ENCODE measurements at places on chromosomes 6 and 20.

GRCh38 chr6:47733879-47734558 is 35.6 kb downstream of the ADGRF4 start:
- no peak for DNase-seq

DNA sequence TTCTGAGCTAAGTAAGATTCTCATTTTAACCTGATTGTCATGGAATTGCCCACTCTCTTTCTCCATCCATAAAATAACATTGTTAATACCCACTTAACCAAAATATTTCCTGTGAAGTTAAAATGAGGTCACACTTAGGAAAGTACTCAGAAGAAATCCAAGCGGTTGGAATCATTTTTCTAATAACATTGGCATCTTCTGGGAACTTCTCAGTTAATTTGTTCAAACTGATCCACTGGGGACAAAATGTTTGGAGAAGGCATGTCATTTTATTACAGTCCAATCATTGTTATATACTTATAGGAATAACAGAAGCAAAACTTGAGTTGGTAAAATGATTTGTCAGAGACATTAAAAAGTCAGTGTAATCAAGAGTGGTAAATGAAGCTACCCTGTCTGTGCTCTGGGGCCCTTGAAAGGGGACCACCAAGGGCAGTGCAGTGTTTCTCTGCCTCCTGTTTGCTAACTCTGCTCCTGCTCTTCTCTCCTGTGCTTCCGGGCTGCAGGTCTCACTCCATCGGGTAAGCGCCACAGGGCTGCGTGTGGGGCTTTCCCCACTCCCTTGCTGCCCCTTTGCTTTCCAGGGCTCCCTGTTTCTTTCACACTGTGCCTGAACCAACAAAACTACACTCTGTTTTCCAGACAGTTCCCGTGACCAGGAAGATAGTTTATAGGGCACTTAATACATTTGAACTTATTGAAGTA is 50.1 kb downstream of the HDDC2 start:
- DNase-seq: no peak

- peak; percentile 41 for DNase-seq
Observed at GRCh38 chr20:3071610-3072529, at the start of gene OXT. OXT (plus strand) TSS chr20:3071620; CDS start chr20:3071656, 36 bp downstream.

- DNase-seq: no peak
Observed at GRCh38 chr6:33885132-33886057, 81.6 kb upstream of the MLN start.

- no peak for DNase-seq
Observed at GRCh38 chr6:6406715-6407070, 86.2 kb upstream of the F13A1 start.

DNA sequence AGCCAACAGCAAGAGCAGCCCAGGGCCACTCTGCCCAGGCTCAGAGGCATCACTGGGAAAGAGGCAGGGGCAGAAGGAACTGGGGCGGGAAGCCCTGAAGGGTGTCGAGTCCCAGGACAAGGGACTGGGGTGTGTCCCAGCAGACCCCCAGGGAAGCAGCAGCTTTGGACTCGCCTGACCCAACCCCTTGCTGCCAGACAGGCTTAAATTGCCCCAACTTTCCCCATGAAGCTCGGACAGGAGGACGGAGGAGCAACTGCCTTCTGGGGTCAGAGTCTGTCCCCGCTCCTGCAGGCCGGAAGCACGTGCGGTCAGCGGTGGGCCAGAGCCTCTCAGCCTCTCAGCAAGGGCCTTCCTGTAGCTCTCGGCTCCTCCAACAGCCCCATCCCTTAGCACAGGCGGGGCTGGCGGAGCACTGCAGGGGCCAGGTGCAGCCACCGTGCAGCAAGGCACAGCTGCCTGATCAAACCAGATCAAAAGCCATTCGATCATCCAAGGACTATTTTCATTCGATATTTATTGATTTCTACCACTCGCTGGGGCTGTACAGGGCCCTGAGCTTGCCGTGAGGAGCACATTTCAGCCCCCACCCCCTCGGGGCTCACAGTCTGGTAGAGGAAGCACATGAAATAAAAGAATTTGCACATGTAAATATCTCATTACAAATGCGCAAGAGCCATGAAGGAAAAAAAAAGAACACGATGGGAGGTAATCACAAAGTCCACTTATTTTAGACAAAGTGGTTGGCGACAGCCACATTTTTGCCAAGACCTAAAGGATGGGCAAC is 31.8 kb upstream of the STX16 start:
- DNase-seq: no peak

GRCh38 chr6:169165561-169166300 is 87.9 kb downstream of the THBS2 start:
- DNase-seq: no peak

- DNase-seq: no peak
Observed at GRCh38 chr6:165480916-165481315, 171.5 kb upstream of the C6orf118 start.

DNA sequence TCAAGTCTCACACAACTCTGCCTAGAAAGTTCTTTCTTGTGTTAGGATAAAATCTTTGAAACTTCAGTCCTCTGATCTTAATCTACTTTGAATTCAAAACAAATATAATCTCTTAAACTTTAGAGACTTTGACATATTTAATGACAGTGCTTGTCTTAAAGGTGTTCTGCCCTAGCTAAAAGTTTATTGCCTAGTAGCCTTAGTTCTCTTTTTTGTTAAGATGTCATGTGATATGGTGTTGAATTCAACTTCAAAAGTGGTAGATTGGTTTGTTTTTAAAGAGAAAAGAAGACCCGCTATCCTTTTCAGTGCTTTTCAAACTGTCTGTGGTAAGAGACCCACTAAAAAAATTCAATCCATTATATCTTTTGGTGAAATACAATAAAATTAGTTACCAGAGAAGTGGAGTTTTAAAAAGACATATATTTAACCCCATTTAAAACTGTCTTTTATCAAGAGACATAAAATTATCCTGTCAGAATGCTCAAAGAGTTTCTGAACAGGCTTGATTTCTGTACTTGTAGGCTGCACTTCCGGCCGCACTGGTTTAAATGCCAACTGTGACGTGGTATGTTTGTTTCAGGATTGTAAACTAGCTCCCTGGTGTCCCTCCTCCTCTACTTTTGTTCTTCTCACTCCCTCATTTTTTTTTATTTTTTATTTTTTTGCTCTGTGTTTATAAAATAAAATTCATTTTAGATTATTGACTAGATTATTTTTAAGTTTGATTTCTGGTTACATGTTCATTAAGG is 76.5 kb downstream of the QKI start:
- DNase-seq: no peak

DNA sequence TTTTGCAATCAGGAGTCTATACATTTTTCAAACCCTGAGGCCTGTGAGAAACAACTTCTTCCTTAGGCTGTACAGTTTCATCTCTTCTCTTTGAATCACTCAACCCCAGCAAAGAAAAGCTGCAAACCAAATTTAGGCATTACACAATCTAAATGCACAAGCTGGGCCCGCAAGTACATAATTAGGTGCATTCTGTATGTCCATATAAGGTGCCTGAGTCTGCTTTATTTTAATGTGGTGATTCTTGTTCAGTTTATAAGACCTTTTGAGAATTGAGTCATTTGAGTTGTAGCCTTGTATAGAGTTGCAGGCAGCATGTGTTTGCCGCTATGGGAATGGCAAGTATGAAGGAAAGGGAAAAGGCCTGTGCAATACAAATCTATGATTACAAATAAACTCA is 709.6 kb upstream of the MARCKS start:
- DNase-seq: no peak

GRCh38 chr6:1679031-1679687 is 69.4 kb downstream of the FOXC1 start:
- no peak for DNase-seq

DNA sequence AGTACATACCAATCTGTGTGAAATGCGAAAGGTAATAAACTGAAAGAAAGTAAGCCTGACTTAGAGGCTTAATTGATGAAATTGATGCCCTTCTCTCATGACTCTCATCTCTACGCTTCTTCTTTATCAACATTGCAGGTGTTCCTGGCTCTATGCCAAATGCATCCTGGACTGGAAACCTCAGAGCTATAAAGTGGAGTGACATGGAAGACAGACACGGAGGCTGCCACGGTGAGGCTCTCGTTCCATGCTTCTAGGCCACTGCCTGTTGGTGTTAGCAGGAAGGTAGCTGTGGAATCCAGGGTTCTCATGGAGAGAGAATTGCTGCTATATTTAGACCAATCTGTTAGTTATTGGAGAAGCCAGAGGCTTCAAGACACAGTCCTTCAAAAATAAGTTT is 73.2 kb downstream of the C6orf52 start:
- DNase-seq: no peak

DNA sequence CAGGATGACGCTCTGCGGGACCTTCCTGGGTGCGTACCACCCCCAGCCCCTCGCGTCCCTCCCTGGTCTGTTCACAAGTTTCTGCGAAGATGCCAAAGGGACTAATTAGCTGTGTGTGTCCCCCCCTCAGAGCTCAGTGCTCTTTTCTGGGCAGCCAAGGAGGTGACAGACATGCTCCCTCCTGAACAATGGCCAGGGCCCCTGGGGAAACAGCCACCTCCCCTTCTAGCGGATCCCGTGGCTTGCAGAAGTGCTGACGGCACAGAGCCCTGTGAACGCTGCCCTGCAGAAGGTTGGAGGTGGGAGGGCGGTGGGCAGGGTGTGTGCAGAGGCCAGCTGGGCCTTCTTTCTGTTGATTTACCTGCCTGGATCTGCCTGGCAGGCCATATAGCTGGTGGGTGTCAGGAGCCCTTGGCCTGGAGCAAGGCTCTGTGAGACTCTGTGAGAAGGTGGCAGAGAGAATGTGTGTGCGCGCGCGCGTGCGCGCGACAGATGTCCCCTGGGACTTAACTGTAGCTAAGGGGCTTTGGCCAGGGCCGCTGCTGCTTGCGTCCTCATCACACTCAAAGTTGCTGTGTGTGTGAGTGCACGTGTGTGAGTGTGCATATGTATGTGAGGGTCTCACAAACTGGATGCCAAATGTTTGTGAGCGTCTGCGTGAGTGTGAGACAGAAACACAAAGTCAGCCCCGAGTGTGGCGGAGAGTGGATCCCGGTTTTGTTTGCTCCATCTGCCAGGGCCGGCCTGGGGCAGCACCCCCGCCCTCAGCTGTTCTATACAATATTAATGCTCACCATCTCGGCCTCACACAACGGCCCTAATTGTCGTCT is 3.5 kb upstream of the MYT1 start:
- no peak for DNase-seq

DNA sequence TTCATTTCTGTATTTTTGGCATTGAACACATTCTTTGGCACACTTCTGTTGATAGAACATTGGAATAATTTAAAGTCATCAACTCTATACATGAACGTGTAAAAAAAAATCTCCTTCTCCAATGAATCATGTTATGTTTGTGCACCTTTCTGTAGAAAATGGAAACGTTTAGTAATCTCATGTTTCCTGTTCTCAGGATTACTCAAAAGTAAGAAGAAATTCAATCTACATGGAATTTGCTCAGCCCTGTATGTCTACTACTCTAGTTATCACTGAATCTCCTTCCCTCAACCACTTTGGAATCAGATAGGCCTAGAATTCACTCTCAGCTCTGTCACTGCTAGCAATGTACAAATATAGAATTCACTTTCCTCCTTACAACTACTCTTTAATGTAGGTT is 103.6 kb downstream of the COL21A1 start:
- no peak for DNase-seq

DNA sequence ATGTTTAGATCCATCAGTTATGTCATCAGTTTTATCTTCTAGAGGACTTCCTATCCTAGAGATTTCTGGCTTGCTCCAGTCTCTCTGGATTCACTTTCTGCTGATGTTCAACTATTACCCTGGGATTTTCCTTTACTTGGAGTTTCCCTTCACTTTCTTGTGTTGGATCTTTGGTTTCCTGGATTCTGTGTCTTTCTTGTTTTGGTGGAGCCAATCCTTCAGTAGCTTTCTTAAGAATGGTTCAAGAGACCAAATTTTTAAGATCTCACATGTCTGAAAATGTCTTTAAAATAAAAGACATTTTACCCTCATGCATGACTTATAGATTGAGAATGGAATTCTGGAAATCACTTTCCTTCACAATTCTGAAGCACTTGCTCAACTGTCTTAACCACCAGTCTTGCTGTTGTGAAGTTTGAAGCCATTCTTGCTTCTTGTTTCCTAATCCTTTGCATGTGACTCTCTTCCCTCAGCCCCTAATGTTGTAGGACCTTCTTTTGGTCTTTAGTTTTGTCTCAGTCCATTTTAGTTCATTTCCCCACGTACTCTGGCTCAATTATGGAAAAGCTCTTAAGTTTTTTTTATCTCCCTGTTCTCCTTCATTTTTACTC is 87.9 kb downstream of the ARID1B start:
- no peak for DNase-seq

DNA sequence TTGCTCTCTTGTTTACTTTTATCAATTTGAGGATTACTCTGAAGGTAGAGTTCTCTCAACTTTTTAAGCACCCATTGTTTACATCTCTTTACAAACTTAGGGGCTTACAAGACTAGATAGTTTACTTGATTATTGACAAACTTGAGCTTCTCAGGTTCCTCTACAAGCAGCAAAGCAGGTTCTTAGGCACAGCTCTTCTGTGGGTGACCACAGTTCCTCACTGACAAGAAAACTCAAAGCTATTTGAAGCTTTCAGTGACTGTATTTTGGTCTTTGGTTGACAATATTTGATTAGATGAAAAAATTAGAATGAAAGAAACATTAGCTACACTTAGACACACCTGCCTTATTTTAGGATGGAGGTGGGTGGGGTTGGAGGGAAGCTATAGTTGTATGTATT is 327.3 kb upstream of the RUNX2 start:
- no peak for DNase-seq

- DNase-seq: no peak
Observed at GRCh38 chr6:33915134-33915533, 111.3 kb upstream of the MLN start.

DNA sequence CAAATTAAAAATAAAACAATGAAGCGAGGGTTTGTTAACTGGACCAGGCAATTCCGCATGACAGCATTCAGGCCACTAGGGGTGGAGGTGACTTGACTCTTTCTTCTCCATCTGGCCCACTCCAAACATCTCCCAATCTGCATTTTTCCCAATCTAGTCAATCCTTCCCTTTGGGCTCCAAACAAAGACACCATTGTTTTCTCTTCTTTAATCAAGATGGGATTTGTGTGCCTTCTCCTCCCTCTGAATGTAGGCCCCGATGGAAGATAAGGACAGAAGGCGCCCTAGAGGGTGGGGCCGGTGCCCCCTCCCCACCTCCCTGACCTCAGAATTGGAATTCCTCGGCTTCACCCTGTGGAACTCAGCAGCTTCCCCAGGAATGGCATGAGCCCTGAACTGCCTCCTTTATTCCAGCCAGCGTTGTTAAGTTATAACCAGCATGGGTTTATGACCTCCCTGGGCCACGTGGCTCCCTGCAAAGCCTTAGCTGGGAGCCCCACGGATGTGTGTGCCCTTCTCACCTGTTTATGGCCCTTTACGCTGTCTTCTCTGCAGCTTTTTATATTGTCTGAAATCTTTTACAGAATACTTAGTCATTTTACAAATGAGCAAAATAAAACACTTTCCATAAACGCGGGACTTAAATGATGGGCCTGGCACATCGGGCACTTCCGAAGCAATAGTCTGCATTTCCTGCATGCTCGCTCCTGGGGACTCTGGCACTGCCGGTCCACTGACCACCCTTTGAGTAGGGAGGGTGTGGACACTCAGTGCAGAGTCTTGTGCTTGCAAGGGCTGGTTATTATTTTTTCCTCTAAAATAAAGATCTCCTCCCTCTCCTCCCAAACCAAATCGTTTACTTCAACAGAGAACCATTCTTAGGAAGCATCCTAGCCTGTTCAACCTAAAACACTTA is 24.5 kb downstream of the OVOL2 start:
- no peak for DNase-seq

- no peak for DNase-seq
Observed at GRCh38 chr20:20317621-20318364, 50.1 kb upstream of the INSM1 start.
